ENCODE measurements at places on chromosomes 5 and 9. TPM values are rescaled to one million over a fixed set of nuclear protein-coding genes. Genes with fewer than 3 reads are reported as not detected.

DNA sequence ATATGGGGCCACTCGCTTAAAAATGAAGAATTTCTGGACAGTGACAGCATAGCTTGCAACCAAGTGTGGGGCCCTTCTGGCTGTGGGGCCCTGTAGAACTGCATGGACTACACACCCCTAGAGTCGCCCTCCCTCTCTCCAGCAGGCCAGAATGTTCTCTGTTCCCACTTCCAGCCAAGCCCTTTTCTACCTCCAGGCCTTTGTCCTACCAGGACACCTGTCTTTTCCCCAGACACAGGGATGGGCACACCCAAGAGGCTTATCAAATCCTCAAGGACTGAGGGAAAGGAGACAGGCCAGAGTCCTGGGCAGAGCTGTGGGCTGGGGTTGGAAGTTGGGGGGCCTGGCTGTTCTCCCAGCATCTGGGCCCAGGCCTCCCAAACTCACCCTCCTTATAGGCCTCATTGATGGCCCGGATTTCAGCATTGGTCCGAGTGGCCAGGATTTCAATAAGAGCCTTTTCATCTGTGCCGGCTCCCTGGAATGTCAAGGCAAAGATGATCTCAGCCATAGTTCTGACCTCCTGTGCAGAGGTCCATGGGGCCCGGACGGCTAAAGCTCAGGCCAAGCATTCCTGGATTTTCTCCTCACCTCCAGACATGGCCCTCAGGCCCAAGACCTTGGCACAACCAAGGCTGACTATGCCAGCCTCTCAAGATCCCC lies 38.2 kb upstream of the TNIP1 start:
- no peak overlapping the region for H3K27ac ChIP-seq
- no peaks in the 10 kb centered on the region for H3K27me3 ChIP-seq
- no peak for DNase-seq
- peaks cover 3% of the 10 kb centered on the region for H3K4me1 ChIP-seq

DNA sequence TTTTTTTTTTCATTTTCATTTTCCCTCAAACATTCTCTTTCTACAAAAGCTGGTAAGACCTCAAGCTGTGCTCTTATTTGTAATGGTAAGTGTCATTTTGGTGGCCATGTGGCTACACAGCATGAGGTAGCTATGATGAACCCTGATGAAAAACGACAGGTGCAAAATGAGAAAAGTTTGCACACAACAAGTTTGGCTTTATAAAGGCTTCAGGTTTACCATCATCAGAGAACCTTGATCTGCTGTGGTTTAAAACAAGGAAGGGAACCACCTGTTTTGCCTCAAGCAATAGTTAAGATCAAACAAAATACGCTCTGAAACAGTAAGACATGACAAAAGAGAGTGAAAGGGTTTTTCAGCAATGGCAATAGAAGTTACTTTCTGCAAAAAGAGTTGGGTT lies 1124.6 kb upstream of the ACO1 start:
- H3K36me3 ChIP-seq = no peaks in the 10 kb centered on the region
- no peak overlapping the region for H3K4me3 ChIP-seq
- no peaks in the 10 kb centered on the region for H3K27me3 ChIP-seq
- no peaks in the 10 kb centered on the region for H3K4me1 ChIP-seq
- DNase-seq = no peak
- H3K27ac ChIP-seq = no peak overlapping the region

DNA sequence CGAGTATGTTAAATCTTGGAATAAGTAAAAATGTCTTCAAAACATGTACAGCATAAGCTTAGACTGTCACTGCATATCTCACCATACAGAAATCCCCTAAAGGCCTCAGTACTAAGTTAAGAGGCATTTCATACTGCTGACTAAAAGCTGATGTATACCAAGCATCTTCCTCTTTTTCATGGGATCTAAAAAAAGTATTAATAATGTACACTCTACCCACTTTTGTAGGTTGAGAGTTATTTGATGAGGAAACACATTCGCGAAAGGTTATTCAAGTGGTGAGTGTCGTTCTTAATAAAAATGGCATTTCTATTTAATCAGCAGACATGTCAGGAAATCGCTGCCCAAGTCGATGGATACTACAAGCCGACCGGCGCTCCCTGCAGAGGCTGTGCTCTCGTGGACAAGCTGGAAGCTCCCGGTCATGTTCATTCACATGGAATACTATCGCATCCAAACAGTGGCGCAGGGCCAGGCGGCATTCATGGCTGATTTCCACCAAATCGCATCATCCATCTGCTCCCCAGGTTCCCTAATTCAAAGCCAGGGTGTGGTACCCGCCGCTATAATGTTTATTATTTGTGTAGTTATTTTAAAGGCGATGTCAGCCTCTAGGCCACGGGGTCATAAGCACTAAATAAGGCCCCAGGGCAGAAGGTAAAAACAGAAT lies 724 bp downstream of the SGTB start:
- no peaks in the 10 kb centered on the region for H3K36me3 ChIP-seq
- no peaks in the 10 kb centered on the region for H3K4me1 ChIP-seq
- H3K4me3 ChIP-seq = peak overlapping the region; percentile 98
- H3K27me3 ChIP-seq = no peaks in the 10 kb centered on the region
- DNase-seq = peak; percentile 69

DNA sequence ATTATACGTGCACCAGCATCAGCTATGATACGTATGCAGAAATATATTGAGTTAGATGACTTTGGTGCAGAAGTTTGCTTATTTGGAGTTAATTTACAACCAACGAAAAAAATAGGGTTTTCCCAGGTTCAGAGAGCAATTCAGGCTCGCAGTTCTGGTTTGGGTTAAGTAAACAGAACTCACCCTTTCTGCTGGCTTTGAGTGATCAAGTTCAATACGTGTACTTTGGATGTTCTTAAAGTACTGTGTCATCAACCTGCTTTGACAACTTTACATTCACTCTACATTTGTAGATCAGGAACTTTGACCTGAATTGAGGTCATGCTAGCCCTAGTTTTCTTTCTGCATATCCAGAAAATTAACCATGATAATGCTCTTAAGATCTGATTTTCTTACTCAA lies 40.7 kb downstream of the ACOT12 start:
- H3K4me1 ChIP-seq = peaks cover 9% of the 10 kb centered on the region
- H3K27ac ChIP-seq = peak overlapping the region; percentile 32
- no peaks in the 10 kb centered on the region for H3K27me3 ChIP-seq
- no peaks in the 10 kb centered on the region for H3K36me3 ChIP-seq
- DNase-seq = peak; percentile 40
- no peak overlapping the region for H3K4me3 ChIP-seq

DNA sequence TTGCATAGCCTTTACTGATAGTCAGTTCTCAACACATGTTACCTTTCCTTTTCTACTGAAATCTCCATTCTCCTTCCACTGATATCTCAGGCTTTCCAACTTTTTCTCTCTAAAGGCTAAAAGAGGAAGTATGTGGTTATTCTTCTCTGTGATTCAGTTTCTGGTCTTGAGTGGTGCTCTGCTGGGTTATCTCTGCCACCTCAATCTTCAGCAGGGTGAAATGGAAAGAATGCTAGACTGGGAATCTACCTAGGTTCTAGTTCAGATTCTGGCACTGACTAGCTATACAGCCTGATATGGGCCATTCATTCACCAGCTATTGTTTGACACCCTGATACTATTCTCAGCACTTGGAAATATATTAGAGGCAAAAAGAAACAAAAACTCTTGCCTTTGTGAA lies 124.9 kb upstream of the GRIA1 start:
- H3K27ac ChIP-seq = no peak overlapping the region
- H3K36me3 ChIP-seq = no peaks in the 10 kb centered on the region
- no peaks in the 10 kb centered on the region for H3K4me1 ChIP-seq
- no peaks in the 10 kb centered on the region for H3K27me3 ChIP-seq
- no peak overlapping the region for H3K4me3 ChIP-seq
- no peak for DNase-seq

DNA sequence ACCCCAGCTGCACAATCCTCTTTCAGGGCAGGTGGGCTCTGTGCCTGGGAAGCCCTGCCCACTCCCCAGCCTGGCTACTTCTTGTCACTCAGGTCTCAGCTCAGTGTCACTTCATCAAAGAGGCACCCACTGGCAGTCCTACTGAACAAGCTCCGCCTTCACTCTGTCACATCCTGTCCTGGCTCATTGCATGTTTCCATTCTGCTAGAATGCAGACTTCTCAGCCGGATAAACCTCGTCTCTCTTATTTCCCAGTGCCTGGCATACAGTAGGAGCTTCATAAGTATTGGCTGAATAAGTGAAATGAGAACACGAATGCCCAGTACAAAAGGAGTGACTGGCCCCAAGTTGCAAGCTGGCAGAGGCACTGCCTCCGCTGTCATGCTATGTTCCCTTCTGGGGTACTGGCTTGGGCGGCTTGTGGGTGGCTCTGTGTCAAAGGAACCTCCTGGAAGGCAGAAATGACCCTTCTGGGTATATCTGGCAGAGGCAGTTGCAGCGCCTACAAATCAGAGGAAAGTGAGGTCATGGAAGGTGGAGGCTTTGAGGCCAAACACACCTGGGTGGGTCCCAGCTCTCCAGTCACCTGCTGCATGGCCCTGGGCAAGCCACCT lies 98.3 kb upstream of the PHYKPL start:
- DNase-seq = no peak
- H3K27me3 ChIP-seq = no peaks in the 10 kb centered on the region
- no peak overlapping the region for H3K4me3 ChIP-seq
- peak overlapping the region; percentile 7 for H3K27ac ChIP-seq
- H3K4me1 ChIP-seq = peaks cover 19% of the 10 kb centered on the region

- H3K4me1 ChIP-seq = peaks cover 8% of the 10 kb centered on the region
- H3K27me3 ChIP-seq = no peaks in the 10 kb centered on the region
- no peaks in the 10 kb centered on the region for H3K36me3 ChIP-seq
- H3K27ac ChIP-seq = no peak overlapping the region
- peak; percentile 1 for DNase-seq
Measured at GRCh38 chr9:134566196-134566847, 75.3 kb upstream of the COL5A1 start.

DNA sequence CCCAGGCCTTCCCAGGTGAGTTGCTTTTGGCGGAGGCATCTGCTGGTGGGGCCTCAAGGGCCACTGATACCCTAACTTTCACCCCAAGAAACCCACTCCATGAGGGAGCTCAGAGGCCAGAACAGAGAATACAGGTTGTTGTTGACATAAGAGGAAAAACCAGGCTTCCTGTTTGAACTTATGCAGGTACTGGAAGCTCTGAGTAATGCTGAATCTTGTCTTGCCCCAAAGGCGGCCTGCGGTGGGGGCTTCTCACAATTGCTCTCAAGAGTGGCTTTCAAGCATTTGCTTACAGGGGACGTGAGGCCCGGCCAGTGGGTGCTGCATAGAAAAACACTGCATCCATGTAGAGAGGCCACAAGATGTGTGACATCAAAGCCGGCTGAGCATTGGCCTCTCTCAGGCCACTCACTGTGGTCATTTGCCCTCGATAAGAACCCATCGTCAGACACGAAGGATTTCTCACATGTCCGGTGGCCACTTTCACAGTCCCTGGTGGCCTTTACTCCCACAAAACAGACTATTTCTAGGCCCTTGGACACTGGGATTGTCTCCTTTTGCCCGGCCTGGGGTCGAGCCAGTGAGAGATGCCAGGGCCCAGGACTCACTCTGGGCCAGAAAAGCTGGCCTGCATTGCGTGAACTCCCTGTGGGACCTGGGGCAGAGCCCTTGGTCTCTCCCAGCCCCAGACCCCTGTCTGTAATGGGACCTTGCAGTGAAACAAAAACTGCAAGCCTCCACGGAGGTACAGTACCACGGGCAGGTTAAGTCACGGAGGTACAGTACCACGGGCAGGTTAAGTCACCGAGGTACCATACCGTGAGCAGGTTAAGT lies 34.5 kb upstream of the TCF7 start:
- H3K4me1 ChIP-seq = no peaks in the 10 kb centered on the region
- no peaks in the 10 kb centered on the region for H3K27me3 ChIP-seq
- DNase-seq = no peak
- no peaks in the 10 kb centered on the region for H3K36me3 ChIP-seq
- H3K4me3 ChIP-seq = no peak overlapping the region

DNA sequence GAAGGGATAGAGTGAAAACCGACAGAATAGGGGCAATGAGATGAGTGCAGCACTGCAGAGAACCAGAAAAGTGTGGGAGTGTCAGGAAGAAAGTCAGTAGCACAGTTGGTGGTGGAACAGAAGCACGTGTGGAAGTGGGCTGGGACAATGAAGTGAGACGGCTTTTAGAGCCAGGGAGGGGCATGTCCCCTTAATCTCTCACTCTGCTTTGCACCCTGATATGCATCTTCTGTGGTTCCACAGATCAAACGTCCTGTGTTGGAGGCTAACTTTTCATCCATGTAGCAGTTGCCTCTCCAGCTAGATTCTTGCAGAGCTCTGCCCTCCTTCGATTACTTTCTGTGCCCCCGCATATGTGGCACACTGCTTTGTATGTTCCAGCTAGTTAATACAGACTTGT lies 163.6 kb downstream of the DOCK8 start:
- H3K4me1 ChIP-seq = peaks cover 4% of the 10 kb centered on the region
- no peak overlapping the region for H3K27ac ChIP-seq
- H3K4me3 ChIP-seq = no peak overlapping the region
- no peaks in the 10 kb centered on the region for H3K27me3 ChIP-seq
- no peaks in the 10 kb centered on the region for H3K36me3 ChIP-seq
- DNase-seq = no peak

DNA sequence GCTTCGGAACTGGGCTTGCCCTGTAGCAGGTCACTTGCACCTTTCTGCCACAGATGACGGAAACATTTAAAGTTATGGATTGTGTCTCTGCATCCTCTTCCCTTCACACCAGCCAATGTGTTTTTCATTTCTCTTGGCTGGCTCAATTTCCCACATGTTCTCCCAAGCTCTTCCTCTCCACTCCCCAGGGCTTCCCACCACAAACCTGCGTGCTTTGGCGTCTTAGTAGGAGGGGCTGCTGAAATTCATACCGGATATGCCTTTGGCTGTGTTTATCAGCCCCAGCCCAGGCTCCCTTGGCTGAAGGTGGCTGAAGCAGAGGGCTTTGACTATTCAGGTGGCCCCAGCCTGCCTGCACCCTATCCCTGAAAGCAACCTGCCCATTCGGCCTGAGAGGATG lies 32.1 kb downstream of the ADRB2 start:
- H3K36me3 ChIP-seq = no peaks in the 10 kb centered on the region
- H3K27ac ChIP-seq = no peak overlapping the region
- no peaks in the 10 kb centered on the region for H3K4me1 ChIP-seq
- no peaks in the 10 kb centered on the region for H3K27me3 ChIP-seq
- no peak overlapping the region for H3K4me3 ChIP-seq

DNA sequence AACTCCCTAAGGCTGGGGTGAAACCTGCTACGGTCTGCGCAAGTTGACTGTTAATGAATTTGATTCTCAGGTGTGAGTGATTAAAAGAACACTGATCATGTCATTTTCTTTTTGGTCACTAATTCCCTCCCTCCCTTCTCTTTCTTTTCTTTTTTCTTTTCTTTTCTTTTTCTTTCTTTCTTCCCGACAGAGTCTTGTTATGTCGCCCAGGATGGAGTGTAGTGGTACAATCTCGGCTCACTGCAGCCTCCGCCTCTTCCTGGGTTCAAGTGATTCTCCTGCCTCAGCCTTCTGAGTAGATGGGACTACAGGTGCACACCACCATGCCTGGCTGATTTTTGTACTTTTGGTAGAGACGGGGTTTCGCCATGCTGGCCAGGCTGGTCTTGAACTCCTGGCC lies 2.6 kb downstream of the ANXA1 start:
- H3K27me3 ChIP-seq = no peaks in the 10 kb centered on the region
- peaks cover 12% of the 10 kb centered on the region for H3K4me1 ChIP-seq
- DNase-seq = no peak
- no peak overlapping the region for H3K4me3 ChIP-seq
- H3K36me3 ChIP-seq = no peaks in the 10 kb centered on the region

Gene MSX2
- 28.8 TPM for total RNA-seq

Gene PCDH12
- total RNA-seq = 1.1 TPM

Gene INPP5E
- 6.0 TPM for total RNA-seq

Gene FAM151B
- 2.7 TPM for total RNA-seq

Gene CCDC192
- total RNA-seq = not detected

Gene PCDHA13
- 4.1 TPM for total RNA-seq

Gene CARD9
- 0.68 TPM for total RNA-seq

Measured in hepatocyte (in vitro differentiated cells).